ENCODE measurements at places on chromosomes 16 and 17.

GRCh38 chr17:77086433-77087010 lies 54.2 kb upstream of the SEC14L1 start:
- no peak for DNase-seq

GRCh38 chr17:45974916-45975630 lies 24.0 kb upstream of the STH start:
- no peak for DNase-seq

DNA sequence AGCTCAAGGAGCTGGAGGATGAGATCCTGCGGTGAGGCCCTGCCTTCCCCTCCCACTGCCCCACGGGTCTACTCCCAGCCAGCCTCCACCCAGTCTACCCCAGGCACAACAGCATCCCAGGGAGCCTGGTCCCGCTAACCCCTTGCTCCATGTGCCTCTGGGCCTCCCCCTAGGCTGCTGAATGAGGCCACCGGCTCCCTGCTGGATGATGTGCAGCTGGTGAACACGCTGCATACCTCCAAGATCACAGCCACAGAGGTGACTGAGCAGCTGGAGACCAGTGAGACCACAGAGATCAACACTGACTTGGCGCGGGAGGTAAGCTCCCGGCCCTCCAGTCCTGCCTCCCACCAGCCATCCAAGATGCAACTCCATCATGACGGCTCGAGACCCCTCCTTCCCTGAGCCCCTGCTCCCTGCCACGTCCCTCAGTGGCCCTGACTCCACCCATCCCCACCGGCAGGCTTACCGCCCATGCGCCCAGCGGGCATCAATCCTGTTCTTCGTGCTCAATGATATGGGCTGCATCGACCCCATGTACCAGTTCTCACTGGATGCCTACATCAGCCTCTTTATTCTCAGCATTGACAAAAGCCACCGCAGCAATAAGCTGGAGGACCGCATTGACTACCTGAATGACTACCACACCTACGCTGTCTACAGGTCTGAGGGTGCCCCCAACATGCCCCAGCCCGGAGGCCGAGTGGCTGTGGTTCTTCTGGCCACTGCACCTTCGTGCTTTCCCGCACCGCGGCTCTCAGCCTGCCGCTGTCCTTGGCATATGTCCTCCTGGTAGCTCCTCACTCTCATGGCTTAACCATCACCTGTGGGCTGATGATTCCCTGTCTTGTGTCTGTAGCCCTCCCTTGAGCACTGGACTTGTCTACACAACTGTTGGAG lies 15.0 kb upstream of the KDM6B start:
- no peak for DNase-seq

DNA sequence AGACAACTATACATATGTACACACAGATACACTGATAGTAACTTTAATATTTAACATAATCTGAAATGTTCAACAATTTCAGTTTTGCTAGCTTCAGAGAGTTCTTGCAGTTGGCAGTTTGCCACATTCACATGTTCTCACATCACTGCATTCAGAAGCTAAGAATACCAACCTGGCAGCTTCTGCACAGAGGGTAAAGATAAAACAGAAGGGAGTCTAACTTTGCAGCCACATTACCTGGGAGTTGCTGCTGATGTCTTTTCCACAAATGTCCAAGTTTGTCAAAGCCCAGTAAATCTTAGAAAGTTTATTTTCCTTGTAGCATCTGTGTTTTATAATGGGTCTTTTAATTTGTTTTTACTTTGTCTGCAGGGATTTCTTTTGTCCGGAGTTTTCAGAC lies 332.0 kb downstream of the BCAS3 start:
- DNase-seq: no peak

- no peak for DNase-seq
Measured at GRCh38 chr16:3771513-3771912, 54.2 kb upstream of the TRAP1 start.

GRCh38 chr16:28544998-28545397 lies 6.2 kb upstream of the NUPR1 start:
- DNase-seq: no peak

- DNase-seq: peak; percentile 80
Measured at GRCh38 chr16:19851476-19851875, 33.2 kb downstream of the GPRC5B start.

GRCh38 chr17:3693829-3694231 lies 2.1 kb downstream of the P2RX5 start:
- no peak for DNase-seq

- DNase-seq: no peak
Measured at GRCh38 chr16:1613728-1614455, 1.7 kb downstream of the CRAMP1 start.

GRCh38 chr17:77675816-77676215 lies 282.7 kb upstream of the TNRC6C start:
- DNase-seq: no peak

DNA sequence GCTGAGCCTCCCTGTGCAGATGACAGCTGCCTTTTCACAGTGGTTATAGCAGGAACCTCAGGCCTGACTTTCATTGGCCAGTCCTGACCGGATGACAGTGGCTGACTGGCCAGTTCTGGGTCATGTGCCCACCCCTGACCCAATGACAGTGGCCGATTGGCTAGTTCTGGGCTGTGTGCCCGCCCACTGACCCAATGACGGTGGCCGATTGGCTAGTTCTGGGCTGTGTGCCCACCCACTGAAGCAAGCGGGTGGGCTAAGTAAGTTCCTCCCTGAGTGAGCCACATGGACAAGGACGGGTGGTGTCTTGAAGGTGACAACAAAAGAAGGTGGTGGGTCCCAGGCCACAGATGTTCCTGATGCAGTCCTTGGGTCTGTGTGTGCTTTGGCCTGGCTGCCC lies 9.5 kb downstream of the DEF8 start:
- no peak for DNase-seq
